Activated CD8-positive, alpha-beta memory T cell treated with anti-CD3 and anti-CD28 coated beads, Interleukin-2, amount 50 U/mL, for 48 hours (primary cell): ENCODE measurements at places on chromosomes 3 and 15.

- DNase-seq: no peak
These were observed 98.1 kb upstream of the ARHGEF3 start for GRCh38 chr3:56899851-56900250.

DNA sequence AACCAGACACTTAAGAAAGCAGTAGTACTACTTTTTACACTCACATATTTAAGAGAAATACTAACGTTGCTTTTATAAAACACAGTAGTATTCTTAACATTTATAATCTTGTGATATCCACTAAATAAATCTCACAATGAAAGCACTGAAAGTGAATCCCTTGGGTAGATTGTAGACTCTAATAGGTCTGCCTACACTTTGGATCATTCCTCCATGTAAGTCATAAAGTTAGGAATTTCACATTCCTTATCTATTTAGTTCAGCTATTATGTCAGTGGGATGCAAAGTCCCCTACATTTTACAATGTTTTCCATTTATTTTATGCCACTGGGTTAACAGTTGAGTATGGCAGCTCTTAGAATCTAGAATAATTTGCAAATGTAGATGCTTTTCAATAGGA, 330.7 kb downstream of the LSAMP start:
- no peak for DNase-seq

GRCh38 chr3:22308871-22309270, 557.9 kb upstream of the ZNF385D start:
- DNase-seq: no peak

GRCh38 chr3:66407611-66408218, 93.1 kb downstream of the LRIG1 start:
- peak; percentile 91 for DNase-seq

DNA sequence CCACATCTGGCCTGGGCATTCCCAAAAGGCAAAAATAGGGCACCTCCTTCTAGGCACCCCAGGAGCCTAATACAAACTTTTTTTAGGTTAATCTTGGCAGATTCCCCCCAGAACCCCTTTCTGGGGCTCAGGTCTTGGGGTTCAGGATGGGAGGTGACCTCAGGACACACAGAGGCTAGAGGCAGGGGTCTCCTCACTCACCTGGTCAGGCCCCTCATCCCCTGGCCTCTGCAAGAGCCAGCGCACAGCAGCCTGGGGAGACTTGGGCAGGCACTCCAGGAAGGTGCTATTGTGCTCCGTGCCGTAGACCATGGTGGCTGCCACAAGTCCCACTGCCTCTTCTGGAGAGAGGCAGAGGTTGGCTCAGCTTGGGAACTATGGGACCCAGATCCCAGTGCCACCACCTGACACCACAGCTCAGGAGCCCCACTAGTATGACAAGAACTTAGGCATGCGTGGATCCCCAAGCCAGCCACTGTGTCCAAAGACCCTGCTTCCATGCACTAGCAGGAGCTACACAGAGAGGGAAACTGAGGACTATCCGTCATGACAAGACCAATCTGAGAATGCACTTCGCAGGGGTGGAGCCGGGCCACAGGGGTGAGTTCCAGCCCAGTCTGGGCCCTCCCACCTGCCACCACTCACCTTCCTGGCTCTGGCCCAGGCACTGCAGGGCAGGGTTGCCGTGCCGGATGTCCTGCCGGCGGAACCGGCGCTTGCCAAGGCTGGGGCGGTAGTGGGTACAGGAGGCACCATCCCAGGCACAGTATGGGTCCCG, 7.4 kb downstream of the SEMA3G start:
- DNase-seq: no peak

DNA sequence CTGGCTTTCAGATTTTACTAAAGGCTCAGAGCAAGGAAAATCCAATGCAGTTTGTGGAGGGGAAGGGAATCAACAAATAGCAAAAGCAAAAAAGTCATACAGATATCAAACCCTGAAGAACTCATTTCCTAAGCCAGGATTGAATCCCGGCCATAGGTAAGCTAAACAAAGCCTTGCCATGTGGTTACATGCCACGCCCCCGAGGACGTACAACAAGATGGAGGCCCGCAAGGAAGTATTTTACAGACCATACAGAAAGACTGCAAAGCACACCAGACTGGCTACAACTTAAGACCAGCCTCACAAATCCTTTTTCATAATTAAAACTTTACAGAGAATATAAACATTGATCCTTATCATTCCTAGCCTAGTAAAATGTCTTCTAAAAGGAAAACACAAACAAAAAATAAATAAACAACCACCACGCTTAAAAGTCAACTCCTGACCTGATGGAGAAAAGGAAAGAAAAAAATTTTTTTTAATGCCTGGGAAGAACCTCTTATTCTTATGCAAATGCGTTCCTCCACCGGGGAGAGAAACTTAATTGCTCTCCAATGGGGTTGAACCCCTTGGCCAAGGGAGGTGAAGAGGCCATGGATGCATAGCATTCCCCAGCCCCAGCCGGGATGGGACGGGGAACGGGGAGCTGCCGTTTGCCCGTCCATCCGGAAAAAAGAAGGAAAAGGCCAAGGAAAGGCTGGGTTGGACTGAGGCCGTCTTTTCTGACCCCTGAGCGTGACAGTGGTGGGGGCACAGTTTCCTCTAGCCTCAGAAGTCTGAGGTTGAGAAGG, 39.3 kb downstream of the IL1RAP start:
- DNase-seq: no peak

DNA sequence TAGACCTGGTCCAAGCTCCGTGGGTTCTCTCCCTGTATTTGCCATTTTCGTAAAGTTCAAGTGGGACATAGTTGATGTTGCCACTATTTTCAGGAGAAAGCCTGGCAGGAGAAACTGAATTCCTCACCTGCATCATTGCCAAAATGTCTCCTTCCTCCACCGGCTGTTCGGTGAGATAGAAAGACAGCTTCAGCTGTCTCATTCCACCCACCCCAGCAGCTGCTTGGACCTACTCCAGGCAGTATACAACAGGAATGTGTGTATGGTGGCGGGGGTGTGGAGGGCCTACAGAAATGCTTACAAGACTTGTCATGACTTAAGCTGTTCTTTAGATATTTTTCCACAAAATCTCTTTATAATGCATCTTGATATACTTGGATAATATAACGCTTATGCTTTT, 132.7 kb upstream of the RAP2B start:
- no peak for DNase-seq

- DNase-seq: no peak
These were observed 17.0 kb downstream of the DBR1 start for GRCh38 chr3:138157743-138158142.

GRCh38 chr3:195356151-195357086, 85.5 kb upstream of the XXYLT1 start:
- DNase-seq: no peak

- DNase-seq: no peak
These were observed 929.5 kb upstream of the ALCAM start for GRCh38 chr3:104437131-104437750.

GRCh38 chr3:101803939-101804338, 24.9 kb downstream of the NXPE3 start:
- DNase-seq: no peak

- no peak for DNase-seq
These were observed 63.0 kb downstream of the CYP11A1 start for GRCh38 chr15:74304431-74304830.

DNA sequence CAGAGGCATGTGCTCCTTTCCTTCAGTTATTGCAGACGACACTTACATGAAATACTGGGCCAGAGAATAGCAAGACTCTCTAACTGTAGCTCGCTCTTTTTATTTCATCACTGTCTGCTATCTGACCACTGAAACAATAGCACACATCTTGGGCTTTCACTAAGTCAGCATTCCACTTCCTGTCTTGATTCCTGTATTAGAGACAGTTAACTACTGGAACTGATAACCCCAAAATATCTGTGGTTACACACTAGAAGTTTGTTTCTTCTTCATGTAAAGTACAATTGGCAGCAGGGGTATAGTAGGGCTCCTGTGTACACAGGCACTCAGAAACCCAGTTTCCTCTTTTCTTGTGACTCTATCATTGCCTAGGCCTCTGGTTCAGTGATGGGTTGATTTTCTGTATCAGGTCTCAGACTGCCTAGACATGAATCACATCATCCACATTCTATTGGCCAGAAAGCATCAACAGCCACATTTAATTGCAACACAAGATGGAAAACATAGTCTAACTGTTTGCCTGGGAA, 230.2 kb upstream of the CD96 start:
- no peak for DNase-seq

DNA sequence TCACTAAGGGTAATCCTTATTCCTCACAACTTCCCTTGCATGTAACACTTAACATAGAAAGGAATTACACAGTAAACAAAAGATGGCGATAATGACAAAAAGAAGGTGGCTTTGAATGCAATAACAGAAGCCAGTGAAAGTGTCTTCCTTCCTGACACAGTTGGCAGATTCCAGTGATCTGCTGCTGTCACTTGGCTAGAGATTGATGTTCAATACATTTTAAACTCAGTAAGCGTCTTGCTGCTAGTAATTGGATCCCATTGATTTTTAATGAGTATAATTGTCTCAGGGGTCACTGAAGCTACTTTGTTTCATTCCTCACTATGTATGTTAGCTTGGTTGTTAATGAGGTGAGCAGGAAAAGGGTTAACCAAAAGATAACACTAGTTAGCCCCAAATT, 692.7 kb downstream of the NTRK3 start:
- no peak for DNase-seq

- DNase-seq: no peak
These were observed 10.7 kb upstream of the TRAK1 start for GRCh38 chr3:42080453-42080872.

- DNase-seq: no peak
These were observed 1114.5 kb downstream of the EPHA3 start for GRCh38 chr3:90221900-90222299.

GRCh38 chr3:117435506-117435905, 725.9 kb downstream of the TUSC7 start:
- no peak for DNase-seq

GRCh38 chr3:43290956-43291355, 4.6 kb downstream of the SNRK start:
- DNase-seq: no peak

DNA sequence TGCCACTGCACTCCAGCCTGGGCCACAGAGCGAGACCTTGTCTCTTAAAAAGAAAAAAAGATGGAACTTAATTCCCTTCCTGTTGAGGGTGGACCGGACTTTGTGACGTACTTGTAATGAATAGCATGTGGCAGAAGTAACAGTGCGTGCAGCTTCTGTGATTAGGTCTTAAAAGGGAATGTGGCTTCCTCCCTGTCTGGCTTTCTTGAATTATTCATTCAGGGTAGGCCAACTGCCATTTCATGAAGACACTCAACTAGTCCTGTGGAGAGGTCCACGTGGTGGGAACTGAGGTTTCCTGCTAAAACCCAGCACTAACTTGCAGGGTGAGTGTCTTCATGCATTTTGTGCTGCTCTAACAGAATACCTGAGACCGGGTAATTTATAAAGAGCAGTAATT, 98.9 kb upstream of the PIAS1 start:
- no peak for DNase-seq

- DNase-seq: peak; percentile 53
These were observed 2.5 kb downstream of the NDUFAF3 start for GRCh38 chr3:49024449-49024848.

GRCh38 chr3:44058868-44059203, 182.8 kb upstream of the TOPAZ1 start:
- no peak for DNase-seq
